ENCODE measurements at places on chromosomes 5 and 9.

GRCh38 chr5:83632874-83633273 lies 87.8 kb downstream of the HAPLN1 start:
- no peak for DNase-seq

DNA sequence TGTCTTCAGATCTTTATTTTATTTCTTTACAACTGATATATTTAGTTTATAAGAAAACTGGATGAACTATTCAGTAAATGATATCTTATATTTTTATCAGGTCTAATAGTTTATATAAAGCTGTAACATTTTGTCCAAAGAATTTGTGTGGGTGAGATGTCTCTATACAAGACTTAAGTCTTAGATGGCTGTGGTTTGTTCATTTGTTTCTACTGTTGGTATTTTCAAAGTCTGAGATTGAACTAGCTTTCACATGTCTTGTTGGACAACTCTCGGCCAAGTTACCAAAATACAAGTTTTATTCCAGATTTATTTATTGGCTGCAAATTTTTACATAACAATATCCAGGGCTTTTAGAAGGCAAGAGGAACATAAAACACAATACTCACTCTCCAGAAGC lies 286.0 kb downstream of the NR2F1-AS1 start:
- no peak for DNase-seq

DNA sequence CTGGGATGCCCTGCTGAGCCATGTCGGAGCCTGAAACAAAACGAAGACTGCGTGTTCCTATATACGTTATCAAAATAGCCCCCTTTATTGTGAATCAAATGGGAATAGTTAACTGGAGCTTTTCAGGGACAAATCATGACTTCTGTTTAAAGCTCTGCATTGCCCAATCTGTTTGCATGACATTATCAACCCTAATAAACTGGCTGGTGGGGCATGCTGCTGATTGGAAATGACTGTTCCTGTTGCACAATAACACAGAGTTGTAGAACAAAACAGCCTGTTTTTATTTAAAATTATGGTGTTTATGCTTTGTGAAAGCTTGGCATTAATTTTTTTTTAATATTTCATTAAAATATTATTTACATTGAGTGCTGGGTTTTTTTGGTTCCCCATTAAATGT lies 215.5 kb downstream of the TMEM167A start:
- DNase-seq = no peak

DNA sequence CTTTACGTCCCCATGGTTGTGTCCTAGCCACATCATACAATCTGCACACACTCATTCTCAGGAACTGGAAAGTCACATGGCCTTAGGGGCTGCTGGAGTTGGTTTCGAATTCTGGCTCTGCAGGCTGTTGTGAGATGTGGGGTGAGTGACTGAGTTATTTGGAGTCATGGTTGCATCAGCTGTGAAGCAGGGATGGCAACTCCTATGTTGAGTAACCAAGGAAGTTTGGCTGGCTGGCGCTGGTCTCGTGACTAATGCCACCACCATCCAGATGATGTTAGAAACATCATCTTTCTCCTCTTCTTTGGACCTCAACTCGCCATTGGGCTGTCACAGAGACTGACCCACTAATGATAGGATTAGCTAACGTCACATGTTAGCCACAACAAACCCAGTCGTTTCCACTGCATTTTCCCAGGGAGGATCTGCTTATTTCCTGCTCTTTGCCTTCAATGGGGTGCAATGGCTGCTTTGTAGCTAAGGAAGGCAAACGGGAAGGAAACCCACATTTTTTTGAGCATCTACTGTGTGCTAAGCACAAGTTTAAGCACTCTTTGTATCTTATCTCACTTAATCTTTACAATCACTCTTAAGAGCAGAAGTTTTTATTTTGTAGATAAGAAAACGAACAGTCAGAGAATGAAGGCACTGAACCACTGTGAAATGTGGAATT lies 78.1 kb upstream of the UBTD2 start:
- no peak for DNase-seq

GRCh38 chr9:755454-756381 lies 85.8 kb upstream of the DMRT1 start:
- no peak for DNase-seq

- no peak for DNase-seq
These were observed 27.2 kb downstream of the MAML1 start for GRCh38 chr5:179759581-179760551.

GRCh38 chr5:31638345-31638744 lies 586 bp upstream of the PDZD2 start:
- no peak for DNase-seq

DNA sequence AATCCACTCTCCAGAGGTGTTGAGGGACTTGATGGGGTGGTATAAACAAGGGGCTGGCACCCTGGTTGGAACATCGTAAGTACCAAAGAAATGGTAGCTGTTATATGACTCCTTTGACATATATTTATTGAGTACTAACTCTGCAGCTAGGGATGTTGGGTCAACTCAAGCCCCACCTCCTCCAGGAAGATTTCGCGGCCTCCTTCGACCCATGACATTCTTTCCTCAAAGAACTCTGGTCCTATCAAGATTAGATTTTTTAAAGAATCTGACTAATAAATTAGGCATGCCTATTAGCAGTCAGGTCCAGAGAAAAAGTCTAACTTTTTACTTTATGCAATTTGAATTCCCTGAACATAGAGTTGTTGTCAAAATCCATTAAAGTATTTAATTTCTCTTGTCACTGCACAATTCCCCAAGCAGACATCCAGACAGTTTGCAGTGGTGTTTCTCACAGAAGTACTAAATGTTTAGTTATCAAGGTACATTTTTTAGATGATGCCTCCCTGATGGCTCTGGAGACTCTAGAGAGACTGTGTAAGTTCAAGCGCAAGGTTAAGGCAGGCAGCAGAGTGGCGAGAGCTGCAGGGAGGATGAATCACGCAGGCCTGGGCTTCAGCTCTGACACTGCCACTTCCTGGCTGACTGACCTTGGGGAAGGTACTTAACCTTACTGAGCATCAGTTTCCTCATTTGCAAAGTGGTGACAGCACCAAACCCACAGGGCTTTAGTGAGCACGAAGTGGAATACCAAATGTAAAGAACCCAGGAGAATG lies 209.6 kb downstream of the TTLL11 start:
- DNase-seq = no peak

DNA sequence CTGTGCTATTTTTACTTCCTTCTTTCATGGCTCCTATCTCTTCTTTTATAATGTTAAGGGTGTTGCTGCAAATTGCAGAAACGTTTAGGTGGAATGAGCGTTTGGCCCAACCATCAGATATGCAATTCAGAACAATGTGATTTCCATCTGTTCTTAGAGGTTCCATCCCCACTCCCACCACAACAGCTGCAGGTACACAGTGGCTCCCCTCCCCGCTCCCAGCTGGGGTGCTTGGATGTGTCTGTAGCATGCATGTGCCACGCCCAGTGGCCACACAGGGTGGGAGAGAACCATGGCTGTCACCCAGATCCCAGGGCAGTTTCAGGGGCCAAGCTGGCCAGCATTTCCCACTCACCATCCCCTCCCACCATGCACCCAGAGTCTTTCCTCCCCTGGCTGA lies 62.2 kb downstream of the ACTL7B start:
- DNase-seq = no peak

DNA sequence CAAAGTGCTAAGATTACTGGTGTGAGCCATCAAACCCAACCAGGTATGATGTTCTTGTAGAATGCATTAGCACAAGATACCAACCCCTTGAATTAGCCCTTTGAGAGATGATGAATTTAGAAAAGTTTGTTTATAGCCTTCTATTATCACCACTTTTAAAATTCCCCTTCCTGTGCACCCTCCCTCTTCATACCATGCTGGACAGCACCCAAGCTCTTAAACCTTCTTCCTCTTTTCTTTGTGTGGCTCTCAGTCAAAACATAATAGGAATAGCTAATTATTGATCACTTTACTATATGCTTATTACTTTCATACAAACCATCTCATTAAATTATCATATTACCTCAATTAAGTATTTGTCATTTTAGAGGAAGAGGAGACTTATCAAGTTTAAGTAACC lies 87.6 kb upstream of the TMED7 start:
- no peak for DNase-seq

- DNase-seq = no peak
These were observed 17.5 kb downstream of the SUB1 start for GRCh38 chr5:32602906-32603305.

- DNase-seq = no peak
These were observed 42.3 kb upstream of the DHFR start for GRCh38 chr5:80697100-80697499.

- no peak for DNase-seq
These were observed 37.3 kb upstream of the KLF9 start for GRCh38 chr9:70451765-70452164.

- no peak for DNase-seq
These were observed 1.7 kb upstream of the OTULINL start for GRCh38 chr5:14579731-14580397.

DNA sequence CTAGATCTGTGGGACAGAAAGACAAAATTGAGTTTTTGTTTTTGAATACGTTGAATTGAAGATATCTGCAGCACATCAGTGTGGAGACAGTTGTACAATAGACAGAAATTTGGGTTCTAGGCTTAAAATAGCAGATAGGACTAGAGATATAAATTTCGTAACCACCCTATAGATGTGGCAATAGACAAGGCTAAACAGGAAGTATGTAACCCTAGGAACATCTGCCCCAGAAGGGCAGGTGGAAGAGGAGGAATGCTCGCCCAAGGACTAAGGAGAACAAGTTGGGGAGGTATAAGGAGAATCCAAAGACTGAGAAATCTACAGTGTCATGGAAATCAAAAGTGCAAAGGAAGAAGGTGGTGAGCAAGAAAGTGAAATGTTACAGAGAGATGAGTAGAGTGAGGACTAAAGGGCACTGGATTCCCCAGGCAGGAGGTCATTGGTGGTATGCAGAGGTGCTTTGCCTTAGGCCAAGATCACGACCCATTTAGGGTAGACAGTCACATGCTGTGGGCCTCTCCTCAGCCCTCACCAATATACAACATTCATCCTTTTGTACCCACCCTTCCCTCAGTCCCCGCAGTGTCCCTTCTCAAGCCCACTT lies 109.1 kb upstream of the ELL2 start:
- no peak for DNase-seq

All from SK-N-DZ (cell line).